ENCODE measurements at places on chromosomes 12 and 14.

GRCh38 chr12:75628511-75628910, 117.1 kb upstream of the KRR1 start:
- no peak for DNase-seq

- DNase-seq, result no peak
Observed at GRCh38 chr14:48452437-48452995, 777.1 kb upstream of the MDGA2 start.

GRCh38 chr12:63897931-63898330, 53.4 kb downstream of the SRGAP1 start:
- no peak for DNase-seq

DNA sequence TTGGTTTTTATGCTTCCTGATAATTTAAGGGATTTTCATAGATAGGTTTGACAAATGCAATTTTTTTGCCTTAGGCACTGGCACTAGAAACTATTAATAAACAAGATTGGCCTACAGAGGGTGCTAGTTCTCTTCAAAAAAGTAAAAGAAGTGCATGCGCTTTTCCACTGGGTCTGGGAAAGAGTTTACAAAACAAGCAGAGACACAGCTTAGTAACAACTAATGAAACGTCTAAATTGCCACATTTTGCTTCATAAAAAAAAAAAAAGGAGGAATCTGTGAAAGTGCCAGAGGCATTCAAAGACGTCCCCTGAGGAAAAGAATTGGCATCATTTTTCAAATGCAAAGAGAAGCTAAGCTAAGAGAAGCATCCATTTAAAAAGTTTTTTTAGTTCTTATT, 58.3 kb upstream of the EEA1 start:
- peak; percentile 41 for DNase-seq

GRCh38 chr12:1978078-1978862, 26.0 kb downstream of the DCP1B start:
- no peak for DNase-seq

- DNase-seq, result no peak
Observed at GRCh38 chr12:57319678-57320469, 68.9 kb upstream of the STAC3 start.

- DNase-seq, result peak; percentile 79
Observed at GRCh38 chr12:92784797-92785562, 82.2 kb downstream of the PLEKHG7 start.

DNA sequence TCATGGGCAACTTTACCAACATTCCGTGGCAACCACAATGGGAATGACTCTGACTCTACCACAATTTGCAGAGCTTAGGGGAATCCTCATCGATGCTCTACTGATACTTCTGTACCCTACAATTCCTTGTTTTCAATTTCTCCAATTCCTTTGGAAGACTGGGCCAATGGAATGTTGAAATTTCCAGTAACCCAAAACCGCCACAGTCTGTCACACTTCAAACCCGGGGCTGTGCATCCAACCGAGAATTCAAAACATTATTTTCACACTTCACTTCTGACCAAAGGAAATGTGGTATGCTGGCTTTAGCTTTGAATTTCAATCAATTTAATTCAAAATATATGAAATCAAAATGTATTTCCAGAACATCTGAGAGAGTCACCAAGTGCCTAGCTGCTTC, 951.4 kb downstream of the VRK1 start:
- DNase-seq, result no peak

DNA sequence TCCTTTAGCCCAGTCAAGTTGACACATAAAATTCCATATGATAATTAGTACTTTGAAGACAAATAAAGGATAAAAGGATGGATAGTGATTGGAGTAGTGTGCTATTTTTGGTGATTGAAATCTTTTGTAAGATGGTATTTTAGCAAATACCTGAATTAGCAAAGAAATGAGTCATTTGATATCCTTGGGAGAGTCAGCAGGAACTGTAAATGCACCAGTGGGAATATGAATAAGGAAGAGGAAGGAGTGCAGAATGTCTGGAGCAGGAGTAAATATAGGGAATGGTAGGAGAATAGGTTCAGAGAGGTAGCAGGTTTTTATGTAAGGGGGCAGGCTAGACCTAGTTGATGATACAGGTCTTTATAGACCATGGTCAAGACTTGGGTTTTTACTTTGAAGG, 75.0 kb downstream of the TRMT5 start:
- DNase-seq, result no peak

GRCh38 chr12:103929046-103929783, 995 bp upstream of the HSP90B1 start:
- peak; percentile 84 for DNase-seq

GRCh38 chr12:130952171-130952954, 1.3 kb upstream of the ADGRD1 start:
- no peak for DNase-seq

- no peak for DNase-seq
Observed at GRCh38 chr12:67520606-67521005, 127.9 kb upstream of the DYRK2 start.

- DNase-seq, result peak; percentile 28
Observed at GRCh38 chr12:50132505-50133135, 20.6 kb downstream of the COX14 start.

GRCh38 chr12:108141600-108142130, 12.6 kb downstream of the WSCD2 start:
- no peak for DNase-seq

GRCh38 chr14:24307575-24308341, at the start of gene CIDEB:
Gene CIDEB (minus strand): TSS chr14:24307977. CDS start chr14:24307858, 119 bp downstream.
- peak; percentile 9 for DNase-seq

GRCh38 chr14:85921241-85921640, 391.3 kb downstream of the FLRT2 start:
- DNase-seq, result no peak

DNA sequence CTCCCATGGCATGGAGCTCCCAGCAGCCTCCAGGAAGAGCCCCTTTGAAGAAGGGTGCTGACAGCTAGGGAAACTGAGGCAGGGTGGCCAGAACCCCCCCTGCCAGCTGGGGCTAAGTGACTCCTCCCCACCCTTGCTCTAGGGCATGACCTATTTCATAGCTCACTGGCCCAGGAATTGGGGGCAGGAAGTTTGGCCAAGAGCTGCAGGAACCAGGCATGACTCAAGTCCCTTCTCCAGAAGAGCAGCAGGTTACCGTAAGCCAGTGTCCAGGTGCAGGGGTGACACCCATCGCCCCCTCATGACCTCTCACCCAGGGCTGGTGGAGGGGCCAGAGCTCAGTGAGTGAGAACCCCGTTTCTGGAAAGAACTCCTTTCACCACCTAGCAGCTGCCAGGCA, 1.9 kb downstream of the RASAL1 start:
- DNase-seq, result no peak

GRCh38 chr14:64778104-64778754, 74.0 kb downstream of the PLEKHG3 start:
- DNase-seq, result no peak

DNA sequence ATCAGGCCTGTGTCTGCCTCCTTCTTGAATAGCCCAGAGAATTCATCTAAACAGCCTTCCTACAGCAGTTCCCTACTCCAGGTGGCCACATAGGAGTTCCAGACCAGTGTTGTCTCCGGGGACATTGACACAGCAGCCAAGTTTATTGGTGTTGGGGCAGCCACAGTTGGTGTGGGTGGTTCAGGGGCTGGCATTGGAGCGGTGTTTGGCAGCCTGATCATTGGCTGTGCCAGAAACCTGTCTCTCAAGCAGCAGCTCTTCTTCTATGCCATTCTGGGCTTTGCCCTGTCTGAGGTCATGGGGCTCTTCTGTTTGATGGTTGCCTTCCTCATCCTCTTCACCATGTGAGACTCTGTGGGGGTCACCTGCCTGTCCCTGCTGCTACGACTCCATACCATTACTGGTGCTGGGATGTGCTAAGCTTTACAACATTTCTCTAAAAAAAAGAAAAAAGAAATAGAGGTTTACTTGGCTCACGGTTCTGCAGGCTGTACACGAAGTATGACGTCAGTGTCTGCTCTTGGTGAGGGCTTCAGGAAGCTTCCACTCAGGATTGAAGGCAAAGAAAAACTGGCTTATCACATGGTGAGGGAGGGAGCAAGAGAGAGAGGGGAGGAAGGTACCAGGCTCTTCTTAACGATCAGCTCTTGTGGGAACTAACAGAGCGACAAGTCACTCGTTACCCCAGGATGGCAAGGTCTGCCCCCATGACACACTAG, 57.5 kb downstream of the CHST11 start:
- DNase-seq, result no peak

- DNase-seq, result no peak
Observed at GRCh38 chr12:28088566-28089272, 101.5 kb upstream of the CCDC91 start.

- DNase-seq, result no peak
Observed at GRCh38 chr14:96938946-96939345, 141.8 kb downstream of the VRK1 start.

GRCh38 chr14:33835677-33836076, 115.2 kb downstream of the EGLN3 start:
- no peak for DNase-seq

DNA sequence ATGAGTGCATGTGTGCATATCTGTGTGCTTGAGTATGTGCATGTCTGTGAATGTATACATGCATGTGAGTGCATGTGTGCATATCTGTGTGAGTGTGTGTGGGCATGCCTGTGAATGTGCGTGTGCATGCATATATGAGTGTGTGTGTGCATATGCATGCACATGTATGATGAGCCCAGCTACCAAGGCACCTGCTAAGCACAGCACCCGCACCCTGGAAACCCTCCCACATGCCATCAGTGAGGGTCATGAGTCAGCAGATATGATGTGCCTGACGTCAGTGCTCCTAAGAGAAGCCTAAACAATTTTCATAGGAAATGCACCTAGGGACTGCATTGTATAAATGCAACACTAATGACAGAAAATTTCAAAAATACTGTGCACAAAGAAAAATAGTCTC, 151.1 kb downstream of the KIF26A start:
- DNase-seq, result no peak

GRCh38 chr14:61455351-61455750, 134.0 kb downstream of the PRKCH start:
- no peak for DNase-seq

- DNase-seq, result no peak
Observed at GRCh38 chr12:125882141-125882540, 816.9 kb downstream of the AACS start.

GRCh38 chr14:67503331-67503730, 14.8 kb upstream of the TMEM229B start:
- DNase-seq, result no peak

DNA sequence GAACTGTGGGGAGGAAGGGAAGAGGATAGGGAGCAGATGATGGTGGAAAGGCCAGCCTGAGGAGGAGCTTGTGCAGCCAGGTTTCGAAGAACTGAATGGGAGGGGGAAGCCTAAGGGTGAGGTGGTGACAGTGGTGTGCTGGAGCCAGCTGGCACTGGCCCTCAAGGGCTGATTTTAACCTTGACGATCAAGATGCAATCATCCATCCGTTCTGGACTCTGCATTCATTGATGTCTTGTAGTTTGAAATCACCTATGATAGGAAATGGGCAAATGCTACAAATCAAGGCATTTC, 2.8 kb upstream of the ATG101 start:
- DNase-seq, result no peak

- no peak for DNase-seq
Observed at GRCh38 chr12:15787778-15788177, 1.4 kb downstream of the EPS8 start.

GRCh38 chr14:65330416-65330815, 82.1 kb upstream of the FUT8 start:
- DNase-seq, result no peak

GRCh38 chr12:70686299-70686698, 49.1 kb upstream of the PTPRB start:
- no peak for DNase-seq

DNA sequence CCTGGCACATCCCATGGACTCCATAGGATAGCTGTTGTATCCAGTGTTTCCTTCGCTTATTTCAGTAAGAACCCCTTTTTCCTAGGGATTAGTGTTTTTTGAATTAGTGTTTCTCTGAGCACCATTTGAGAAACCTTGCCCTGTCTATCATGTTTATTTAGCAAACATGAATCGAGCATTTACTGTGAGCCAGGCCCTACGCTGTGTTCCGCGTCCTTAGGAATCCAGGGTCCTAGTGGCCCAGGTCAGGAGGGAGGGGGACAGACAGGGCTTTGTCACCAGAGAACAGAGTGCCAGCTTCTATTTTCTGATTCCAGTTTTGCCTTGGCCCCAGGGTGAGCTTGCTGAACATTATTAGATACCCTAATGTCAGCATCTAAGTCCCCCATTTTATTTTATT, 2.5 kb downstream of the TEAD4 start:
- no peak for DNase-seq

- DNase-seq, result no peak
Observed at GRCh38 chr12:125069616-125070015, 4.4 kb downstream of the AACS start.

- DNase-seq, result no peak
Observed at GRCh38 chr14:55404173-55404854, 7.3 kb downstream of the ATG14 start.

GRCh38 chr14:105058521-105059034, 6.7 kb downstream of the GPR132 start:
- no peak for DNase-seq

- DNase-seq, result no peak
Observed at GRCh38 chr14:41397926-41398325, 208.8 kb upstream of the LRFN5 start.

GRCh38 chr14:92747701-92748258, 647 bp downstream of the LGMN start:
- no peak for DNase-seq

DNA sequence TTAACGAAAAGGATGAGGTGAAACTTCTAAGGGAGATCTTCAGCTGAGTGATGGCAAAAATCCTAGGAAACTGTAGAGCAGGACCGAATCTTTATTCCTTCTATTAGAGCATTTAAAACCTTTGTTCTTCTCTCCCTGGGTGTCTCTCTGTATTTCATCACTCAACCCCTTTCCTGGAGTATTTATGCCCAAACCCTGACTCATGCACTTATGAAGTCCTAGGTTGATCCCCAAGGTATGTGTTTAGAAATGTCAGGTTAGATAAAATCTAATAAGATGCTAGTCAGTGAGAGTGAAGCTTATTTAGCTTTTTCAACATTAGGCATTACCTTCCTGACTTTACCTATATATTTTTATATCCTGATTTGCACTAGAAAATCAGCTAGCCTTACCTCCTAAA, 239.8 kb upstream of the NPAS3 start:
- no peak for DNase-seq

DNA sequence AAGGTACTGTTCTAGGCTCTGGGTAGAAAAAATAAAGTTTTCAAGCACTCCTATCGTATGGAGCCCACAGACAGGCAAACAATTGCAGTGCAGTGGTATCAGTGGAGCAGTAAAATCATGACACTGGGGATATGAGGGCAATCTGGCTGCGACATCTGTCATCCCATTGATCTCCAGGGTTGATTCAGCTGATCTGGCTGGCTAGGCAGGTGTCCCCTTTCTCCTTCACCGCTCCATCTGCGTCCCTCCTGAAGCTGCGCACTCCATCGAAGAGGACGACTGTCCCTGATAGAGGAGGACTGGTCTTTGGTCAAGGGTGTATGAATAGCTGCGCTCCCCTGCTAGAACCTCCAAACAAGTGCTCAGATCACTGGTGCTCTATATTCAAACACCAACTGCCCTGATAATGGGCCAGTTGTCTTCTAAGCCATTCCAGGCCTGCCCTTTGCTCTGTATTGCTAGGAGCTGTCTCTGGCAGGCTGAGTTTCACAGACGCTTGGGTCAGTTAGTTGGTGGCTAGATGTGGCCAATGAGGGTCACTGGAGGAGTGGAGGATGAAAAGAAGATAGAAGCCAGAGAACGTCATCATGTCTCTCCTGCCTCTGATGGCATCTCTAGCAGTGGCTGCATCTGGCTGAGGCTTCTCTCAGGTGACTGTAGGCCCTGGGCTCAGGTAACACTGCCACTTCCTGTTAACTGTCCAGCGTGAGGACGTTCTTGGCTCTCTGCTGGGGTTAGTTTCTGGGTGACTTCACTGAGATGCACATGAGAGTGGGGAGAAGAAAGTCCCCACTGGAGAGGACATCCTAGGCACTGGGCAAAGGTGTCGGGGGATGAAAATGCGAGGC, 205.0 kb upstream of the FOXN3 start:
- DNase-seq, result no peak
